ENCODE measurements at places on chromosomes 5 and 9. TPM values are rescaled to one million over a fixed set of nuclear protein-coding genes. Genes with fewer than 3 reads are reported as not detected.

Gene PCDHA9
- total RNA-seq: not detected

Gene FAXDC2
- 0.86 TPM for total RNA-seq

Gene CAMK4
- 274 TPM for total RNA-seq

Gene CDH9
- not detected for total RNA-seq

Gene CD274
- total RNA-seq: 3.9 TPM
